ENCODE measurements at places on chromosomes 5 and 9.

DNA sequence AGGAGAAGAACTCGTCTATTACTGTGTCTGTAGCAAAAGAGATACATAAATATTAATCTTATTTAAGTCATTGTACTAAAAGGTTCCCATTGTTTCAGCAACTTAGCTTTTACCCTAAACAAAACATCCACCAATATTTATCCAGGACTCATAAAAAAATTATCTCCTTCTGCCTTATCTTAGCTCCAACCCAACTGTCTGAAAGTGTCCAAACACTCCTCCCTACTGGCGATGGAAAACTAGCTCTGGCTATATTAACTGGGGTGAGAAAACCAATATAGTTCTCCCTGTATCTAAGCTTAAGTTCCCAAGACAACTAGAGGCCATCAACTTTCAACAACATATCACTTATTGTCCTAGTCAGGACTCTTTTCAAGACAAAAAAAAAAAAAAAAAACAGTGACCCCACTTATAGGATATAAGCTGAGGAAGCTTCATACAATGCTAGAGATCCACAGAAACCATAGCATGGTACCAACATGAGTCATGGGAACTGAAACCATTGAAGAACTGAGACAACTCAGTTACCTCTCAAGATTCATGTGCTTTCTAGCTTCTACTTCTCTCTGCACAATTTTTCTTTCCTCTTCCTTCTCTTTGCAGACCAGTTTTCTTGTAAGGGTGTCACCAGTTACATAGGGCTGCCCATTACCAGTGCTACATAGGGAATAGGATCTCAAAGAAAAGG, 150.7 kb upstream of the RASA1 start:
- DNase-seq: no peak

GRCh38 chr5:159519365-159519764, 189.1 kb upstream of the IL12B start:
- DNase-seq: no peak

GRCh38 chr5:34919077-34919476, 3.6 kb downstream of the BRIX1 start:
- no peak for DNase-seq

- DNase-seq: no peak
Measured at GRCh38 chr9:89174291-89174690, 4.3 kb downstream of the SHC3 start.

DNA sequence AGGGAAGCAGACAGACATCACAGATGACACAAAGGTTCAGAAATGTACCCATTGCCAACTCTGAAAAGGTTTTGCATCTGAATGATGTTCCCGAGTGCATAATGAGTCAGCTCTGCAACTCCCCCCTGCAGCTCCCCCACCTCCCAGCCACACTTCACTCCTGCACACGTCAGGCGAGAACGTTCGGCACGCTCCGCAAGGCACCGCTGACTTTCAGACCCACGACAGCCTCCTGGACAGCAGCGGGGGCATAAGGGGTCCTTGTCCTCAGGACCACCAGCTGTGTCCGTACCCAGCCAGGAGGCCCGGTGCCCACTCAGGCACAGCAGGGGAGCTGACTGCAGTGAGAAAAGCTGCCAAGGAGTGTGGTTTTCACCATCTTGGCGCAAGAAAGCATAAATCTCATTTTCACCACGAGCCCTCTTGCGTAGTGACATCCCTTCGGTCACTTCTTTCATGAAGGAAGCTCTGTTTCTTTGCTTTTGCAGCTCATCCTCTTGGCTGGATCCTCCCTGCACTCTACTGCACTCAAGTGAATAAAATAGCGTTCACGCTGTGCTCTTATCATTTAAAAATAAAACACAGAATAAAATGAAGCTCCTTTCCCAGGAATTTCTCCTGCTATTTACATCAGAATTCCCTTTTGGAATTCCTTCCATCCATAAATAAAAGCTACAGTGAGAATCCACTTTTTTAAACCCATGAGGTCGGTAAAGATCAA, 9.9 kb downstream of the GFPT2 start:
- DNase-seq: no peak
